ENCODE measurements at places on chromosomes 2 and 18.

- no peak for DNase-seq
These were observed 6.2 kb downstream of the COPS8 start for GRCh38 chr2:237091779-237092436.

GRCh38 chr18:44594799-44595467 lies 85.8 kb upstream of the SETBP1 start:
- DNase-seq = no peak

DNA sequence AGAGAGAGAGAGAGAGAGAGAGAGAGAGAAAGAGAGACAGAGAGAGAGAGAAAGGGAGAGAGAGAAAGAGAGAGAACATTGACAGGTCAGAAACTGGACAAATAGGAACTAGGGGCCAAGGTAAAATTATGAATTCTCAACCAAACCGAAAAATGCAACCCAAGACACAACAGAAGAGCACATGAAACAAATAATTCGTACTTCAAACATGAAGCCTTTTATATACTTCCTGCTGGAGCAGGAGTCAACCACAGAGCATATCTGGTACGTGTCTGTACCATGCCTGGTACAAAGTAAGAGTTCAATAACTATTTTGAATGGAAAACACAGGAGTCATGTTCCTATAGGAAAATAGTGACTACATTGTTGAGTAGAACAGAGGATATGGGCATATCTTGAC lies 6.5 kb upstream of the VPS54 start:
- DNase-seq = no peak

DNA sequence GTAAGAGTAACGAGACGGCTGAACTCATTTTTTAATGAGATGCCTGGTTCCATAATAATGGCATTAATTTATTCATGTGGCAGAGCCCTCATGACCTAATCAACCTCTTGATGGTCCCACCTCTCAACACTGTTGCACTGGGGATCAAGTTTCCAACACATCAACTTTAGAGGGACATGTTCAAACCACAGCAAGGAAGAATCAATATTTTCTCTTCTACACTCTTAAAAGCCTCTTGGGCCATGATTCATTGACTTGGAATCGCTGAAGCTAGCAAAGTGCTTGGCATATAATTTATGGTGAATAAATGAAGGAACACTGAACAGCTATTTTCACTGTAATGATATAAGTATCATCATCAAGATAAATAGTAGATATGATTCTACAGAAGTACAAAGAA lies 333.0 kb downstream of the TNS1 start:
- no peak for DNase-seq

DNA sequence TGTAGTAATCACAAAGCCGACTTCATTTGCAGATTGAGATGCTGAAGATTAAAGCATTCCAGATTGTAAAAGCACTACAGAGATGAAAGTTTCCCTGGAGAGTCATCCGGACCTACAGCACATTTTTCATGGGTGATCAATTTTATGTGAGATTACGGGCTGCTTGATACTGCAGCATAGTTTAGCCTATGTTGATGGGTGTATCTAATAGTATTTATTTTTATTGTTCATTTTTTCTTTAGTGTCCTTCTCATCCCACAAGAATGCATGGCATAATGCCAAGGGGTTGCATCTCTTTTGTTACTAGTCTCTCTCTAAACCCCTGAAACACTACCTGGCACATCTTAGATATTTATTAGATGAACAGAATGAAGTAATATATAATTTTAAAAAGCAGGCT lies 240.4 kb downstream of the MBD2 start:
- no peak for DNase-seq

- no peak for DNase-seq
These were observed 10.8 kb downstream of the PASK start for GRCh38 chr2:241138471-241138870.

DNA sequence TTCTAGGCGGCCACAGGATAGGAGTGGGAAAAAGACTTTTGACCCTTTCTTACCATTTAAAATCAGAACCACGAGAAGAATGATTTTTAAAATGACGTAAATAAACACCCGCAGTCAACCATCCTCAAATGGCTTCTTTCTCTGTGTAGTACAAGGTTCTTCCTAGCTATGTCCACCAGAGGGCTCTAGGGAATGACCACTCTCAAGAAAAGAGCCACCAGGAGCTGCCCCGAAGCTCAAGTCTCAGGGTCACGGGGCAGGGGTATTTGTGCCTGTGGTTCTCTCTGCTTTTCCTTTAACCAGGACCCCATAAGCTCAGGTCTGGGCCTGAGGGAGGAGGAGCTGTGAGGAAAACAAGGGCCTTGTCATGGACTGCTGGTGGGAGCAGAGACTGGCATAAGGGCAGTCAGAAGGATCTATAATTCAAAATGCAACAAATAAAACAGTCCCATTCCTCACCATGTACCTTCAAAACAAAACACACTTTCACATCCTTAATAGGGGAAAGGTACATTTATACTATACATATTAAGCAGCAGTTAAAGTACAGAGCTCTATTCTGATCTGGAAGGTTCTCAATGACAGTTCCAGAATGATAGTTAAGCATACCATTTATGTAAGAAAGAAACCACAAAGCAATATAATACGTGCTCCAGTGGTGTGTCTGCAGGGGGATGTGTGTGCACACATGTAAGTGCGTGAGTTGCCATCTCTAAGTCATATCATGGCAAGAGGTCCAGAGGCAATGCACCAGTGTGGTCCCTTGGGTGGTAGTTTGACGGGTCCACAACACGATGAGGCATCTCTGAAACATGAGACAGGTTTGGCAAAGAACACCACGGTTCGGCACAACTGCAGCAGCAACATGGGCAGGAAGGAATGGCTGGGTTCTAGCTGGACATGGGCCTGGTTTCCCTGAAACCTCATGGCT lies 18.6 kb downstream of the LYPD1 start:
- DNase-seq = peak; percentile 1

DNA sequence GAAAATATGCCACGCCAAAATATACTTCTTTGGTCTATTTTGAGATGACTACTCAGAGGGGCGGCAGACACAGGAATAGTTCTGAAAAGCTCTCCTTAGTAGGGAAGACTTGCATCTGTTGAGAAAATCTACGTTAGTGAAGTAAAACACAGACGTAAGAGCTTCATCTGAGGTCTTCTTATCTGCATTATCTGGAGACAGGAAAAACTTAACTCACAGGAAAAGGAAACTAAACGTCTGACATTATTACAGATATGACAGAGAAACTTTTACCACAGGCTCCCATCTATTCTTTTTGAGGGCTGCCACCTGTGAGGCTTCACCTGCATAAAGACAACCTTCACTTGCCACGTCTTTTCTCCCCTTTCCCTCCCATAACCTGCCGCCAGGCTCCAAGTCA lies 1295.7 kb downstream of the LRP1B start:
- no peak for DNase-seq

DNA sequence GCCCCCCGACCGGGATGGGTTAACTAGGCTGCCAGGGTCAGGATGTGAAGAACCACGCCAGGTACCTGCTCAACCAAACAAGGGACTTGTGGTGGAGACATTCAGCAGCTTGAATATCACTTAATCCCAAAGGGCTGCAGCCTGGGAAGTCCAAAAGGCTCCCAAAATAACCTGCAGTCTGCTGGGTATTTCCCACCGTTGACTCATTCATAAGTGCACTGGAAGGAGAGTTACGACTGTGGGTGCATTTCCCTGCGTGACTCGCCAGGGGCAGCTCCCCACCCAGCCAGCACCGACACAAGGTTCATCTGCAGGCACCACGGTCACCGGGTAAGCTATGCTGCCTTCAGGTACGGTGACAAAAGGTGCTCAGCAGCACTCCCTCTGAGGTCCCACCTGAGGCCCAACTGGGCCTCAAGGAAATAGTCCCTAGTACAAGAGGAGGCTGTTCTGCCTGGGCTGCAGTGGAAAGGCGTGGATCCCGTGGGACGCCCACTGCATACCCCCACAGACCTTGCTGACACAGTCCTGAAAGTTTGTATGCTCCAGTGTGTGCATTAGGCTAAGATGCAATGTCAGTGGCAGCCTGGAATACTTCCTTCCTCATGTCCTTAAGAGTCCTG lies 86.5 kb downstream of the UXS1 start:
- no peak for DNase-seq

GRCh38 chr2:75287624-75288316 lies 88.5 kb upstream of the TACR1 start:
- no peak for DNase-seq

- DNase-seq = peak; percentile 61
These were observed 154.3 kb downstream of the TCF4 start for GRCh38 chr18:55433648-55434047.

GRCh38 chr2:235008584-235009044 lies 56.8 kb downstream of the SH3BP4 start:
- no peak for DNase-seq

GRCh38 chr2:11796190-11797171 lies 50.0 kb downstream of the LPIN1 start:
- no peak for DNase-seq

- no peak for DNase-seq
These were observed 2.7 kb downstream of the C18orf54 start for GRCh38 chr18:54360406-54360805.

- DNase-seq = no peak
These were observed 366.0 kb upstream of the SLC14A2 start for GRCh38 chr18:45249246-45249661.

GRCh38 chr2:66438891-66439811 lies 4.2 kb downstream of the MEIS1 start:
- peak; percentile 60 for DNase-seq

GRCh38 chr2:2569836-2570235 lies 238.8 kb upstream of the MYT1L start:
- no peak for DNase-seq

DNA sequence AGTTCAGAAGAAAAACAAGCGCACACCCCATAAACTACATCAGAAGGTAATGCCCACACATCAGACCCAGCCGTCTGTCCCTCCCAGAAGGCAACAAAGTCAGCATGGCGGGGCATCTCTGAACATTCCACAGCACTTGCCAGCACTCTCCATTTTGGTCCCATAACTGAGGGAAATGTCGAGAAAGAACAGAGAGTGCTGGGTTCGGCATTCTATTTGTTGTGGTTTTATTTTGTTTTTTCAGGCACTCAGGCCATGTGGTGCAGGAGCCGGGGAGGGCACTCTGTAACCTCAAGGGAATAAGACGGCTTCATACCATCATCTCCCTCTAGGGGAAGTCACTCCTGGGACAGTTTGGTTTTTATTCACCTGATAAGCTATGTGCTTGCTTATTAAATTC lies 156.0 kb downstream of the SEPTIN10 start:
- no peak for DNase-seq

- DNase-seq = no peak
These were observed 7.6 kb downstream of the MAB21L4 start for GRCh38 chr2:240888130-240888889.

- no peak for DNase-seq
These were observed 104.5 kb upstream of the EPC2 start for GRCh38 chr2:148540022-148540421.

GRCh38 chr2:206989311-206989710 lies 50.0 kb downstream of the CPO start:
- peak; percentile 81 for DNase-seq

- no peak for DNase-seq
These were observed 11.4 kb upstream of the PROKR1 start for GRCh38 chr2:68632021-68632420.

DNA sequence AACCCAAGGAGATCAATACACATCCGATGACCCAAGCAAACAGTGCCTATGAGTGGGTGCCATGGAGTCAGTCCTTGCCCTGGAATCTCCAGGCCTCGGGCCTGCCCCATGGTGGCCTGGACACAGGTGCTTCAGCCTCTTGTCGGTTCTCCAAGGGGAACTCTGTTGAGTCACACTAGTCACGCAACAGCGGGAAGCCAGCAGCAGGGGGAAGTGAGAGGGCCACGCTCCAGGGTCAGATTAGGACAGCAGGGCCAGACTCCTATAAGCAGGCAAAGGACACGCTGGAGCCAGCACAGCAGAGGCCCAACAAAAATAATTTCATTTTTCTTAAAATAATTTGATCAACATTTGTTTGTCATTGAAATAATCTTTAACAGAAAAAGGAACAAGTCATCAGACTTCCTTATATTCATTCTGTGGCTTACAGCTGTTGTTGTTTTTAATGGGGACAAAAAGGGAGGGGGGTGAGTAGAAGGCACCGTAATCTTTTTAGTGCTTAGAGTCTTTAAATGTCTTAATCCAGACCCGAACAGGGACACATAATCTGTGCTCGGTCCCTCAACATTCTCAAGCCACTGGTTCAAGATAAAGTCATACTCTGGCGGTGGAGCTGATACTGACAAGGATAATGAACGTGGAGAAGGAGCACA lies 16.4 kb upstream of the ARMC9 start:
- DNase-seq = no peak

DNA sequence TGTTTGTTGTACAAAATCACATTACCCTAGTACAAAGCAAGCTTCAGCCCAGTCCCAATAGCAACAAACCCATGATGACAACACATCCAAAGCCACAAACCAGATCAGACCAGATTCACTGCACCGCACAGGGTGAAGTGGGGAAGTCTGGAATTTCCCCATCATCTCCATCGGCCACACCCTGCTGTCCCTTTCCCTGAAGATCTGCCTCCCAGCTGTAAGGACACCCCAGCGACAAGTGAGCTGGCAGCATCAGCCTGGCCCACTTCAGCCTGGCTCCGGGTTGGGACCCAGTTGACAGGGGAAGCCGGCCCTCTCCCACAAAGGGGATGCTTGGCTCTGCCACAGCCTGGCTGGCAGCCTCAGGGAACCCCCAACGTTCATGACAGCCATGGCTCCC lies 207.6 kb downstream of the MGAT5 start:
- DNase-seq = peak; percentile 14

Data from NCI-H69 (cell line).